Activated CD4-positive, alpha-beta T cell treated with anti-CD3 and anti-CD28 coated beads, Interleukin-2, amount 50 U/mL, for 1 hour (primary cell): ENCODE measurements at places on chromosomes 7 and 10.

DNA sequence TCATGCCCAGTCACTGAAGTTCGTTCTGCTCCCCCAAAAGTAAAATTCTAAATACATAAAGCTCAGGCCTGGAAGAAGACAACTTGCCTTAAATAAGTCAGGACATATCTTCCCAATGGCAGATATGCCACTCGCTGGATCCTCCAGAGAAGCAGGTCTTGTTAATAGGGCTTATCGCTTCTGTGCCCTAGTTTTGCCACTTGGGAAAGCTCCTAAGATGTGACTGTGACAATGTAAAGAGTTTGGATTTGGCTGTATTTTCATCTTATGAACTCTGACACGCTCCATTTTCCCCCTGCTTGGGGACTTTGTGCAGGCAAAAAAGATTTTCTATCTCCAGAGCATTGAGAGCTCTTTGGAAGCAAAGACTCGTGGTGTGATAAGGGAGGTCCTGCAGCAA is 279.9 kb downstream of the WDR11 start:
- no peak for DNase-seq

DNA sequence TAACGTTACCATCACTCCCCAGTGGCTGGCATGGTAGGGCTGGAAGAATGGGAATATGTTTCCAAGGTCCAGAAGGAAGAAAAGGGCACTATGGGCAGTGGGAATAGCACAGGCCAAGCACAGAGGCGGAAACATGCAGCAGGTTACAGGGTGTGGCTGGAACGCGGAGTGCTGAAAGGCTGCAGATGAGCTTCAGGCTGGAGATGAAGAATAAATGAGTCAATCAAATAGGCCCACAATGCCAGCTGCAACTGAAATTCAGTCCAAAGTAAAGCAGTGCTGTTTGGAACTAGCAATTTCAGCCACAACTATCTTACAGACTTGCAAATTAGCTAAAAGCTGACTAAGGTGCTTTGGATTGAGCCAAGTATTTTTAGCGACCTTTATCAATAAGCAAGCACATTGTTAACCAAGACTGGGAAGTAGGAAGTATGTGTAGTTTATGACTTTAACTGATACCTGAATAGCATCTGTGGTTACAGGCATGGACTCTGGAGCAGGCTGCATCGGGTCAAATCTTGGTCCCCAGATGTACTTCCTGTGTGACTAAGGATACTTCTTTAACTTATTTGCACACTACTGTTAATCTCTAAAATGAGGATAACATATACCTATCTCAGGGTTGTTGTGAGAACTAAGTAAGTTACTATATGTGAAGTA is 77.5 kb upstream of the CTTNBP2 start:
- DNase-seq, result no peak

DNA sequence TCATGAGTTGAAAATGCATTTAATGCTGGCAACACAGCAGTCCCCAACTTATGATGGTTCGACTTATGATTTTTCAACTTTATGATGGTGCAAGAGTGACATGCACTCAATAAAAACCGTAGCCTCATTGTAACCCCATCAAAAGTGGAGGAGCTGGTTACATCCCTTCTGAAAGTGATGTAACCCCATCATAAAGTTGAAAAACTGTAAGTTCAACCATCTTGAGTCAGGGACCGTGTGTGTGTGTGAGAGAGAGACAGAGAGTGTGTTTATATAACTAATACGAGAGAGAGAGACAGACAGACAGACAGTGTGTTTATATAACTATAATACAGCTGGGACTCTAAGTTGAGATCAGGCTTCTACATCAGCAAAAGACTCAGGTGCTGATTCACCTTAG is 21.0 kb downstream of the ANXA11 start:
- DNase-seq, result no peak

DNA sequence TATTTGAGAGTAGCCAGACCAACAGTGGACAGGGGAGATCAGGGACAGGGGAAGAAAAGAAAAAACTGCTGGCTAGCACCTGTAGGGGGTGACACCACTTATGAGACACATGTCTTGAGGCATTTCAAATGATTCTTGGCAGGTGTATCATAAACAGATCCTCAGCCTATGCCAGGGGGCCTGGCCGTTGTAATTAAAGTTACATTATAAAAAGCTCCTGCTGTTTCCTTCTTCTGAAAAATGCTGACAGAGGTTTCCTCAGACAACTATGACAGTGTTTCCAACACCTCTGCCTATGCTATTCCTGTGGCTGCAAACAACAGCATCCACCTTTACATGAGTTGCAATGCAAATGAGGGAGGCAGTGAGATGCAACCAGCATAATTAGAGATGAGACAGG is 281.0 kb upstream of the PTER start:
- DNase-seq, result no peak

- DNase-seq, result no peak
Measured at GRCh38 chr7:24769851-24770250, 12.6 kb upstream of the GSDME start.

GRCh38 chr7:135260930-135261721 is 27.5 kb downstream of the STRA8 start:
- no peak for DNase-seq

DNA sequence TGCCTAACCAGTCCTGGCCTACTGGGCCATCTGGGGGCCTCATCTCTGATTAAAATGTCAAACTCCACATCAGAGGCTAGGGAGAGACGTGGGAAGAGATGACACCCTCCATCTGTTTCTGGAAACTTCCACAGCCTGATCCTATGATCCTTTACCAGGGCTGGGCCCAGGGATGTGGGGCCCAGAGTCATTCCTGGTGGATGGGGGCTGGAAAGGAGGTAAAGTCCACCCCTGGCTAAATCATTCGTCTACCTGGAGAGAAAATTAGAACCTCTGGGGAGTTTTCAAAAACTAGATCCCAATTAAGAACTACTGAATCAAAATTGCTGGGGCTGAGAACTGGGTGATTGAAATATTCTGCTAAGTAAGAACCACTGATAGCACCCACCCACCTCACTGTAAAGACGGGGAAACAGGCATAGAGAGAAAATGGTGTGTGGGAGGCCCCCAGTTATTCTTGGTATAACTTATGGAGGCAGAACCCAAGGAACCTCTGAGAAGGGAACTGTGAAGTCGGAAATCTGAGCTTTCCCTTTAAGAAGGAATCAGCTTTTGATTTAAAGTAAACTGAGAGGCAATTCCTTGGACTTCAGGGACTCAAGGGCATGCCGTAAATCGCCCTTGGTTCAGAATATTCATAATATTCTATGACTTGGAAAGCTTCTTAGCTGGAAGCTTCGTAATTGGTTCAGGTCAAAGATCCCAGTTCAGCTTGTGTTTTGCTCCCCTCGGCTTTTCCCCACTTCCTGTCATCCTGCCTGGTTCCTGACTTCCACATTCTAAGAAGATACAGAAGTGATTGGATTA is 53.1 kb downstream of the PRKAG2 start:
- no peak for DNase-seq

DNA sequence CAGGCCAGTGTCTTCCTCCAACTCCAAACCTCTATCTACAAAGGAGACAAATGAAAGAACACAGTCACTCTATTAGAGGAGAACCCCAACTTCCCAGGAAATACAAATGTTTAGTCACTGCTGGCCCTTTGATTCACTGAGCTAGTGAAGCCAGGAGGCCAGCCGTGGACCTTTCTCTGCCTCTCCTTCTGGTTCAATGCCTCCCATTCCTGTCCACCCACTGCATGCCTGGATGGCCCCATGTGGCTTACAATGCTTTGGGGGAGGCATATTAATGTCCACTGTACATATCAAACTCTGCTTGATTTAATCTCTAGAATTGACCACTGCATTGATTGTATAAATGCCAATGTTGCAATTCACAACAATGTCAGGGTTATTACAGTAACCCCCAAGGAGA is 687.3 kb downstream of the KCNMA1 start:
- no peak for DNase-seq

DNA sequence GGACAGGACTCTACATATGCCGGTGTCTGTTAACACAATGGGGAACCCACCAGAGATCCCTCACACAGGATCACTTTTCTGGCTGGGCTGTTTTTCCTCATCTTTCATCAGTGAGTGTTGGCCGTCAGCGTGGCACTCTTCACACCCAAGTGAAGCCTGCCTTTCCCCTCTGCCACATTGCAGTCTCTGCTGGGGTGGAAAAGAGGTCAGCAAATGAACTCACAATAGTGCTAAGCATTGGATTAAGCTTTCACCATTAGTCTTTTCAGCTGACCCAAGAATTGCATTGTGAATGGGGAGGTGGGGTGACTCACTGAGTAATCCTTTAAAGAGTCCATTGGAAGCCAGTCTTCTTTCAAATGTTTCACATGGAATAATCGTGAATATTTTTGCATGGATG is 143.0 kb downstream of the KIAA1217 start:
- no peak for DNase-seq

DNA sequence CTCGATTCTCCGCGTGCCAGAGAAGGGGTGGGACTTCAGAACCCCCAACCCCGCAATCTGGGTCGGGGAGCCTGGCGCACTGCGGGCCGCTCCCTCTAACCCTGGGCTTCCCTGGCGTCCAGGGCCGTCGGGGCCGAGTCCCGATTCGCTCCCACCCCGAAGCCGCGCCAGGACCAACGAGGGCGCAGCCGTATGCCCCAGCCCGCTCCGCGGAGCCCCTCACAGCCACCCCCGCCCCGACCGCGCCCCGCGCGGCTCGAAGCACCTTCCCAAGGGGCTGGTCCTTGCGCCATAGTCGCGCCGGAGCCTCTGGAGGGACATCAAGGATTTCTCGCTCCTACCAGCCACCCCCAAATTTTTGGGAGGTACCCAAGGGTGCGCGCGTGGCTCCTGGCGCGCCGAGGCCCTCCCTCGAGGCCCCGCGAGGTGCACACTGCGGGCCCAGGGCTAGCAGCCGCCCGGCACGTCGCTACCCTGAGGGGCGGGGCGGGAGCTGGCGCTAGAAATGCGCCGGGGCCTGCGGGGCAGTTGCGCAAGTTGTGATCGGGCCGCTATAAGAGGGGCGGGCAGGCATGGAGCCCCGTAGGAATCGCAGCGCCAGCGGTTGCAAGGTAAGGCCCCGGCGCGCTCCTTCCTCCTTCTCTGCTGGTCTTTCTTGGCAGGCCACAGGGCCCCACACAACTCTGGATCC is at the start of gene LEP:
Gene LEP, plus strand, starts transcription at position 583 of the 691 bp plus-strand sequence. CDS start 10,741 bp downstream, outside the sequence.
- DNase-seq, result no peak

DNA sequence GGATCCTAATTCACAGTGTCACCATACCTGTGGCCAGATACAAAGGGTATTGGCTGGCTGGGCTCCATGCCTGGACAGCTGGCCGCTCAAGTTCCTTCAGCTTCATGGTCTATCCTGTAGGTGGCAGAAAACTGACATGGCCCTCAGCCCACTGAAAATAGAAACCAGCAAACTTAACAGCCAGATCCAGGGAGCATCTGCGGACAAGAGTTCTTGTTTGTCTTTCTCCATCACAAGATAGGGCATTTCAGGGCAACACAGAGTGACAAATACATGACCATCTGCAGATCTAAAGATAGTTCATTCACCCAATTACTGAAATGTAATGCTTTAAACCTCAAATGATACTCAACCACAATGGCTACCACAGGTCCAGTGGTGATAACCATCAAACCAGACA is 2.8 kb downstream of the SEC31B start:
- DNase-seq, result no peak

GRCh38 chr7:19798986-19799385 is 25.6 kb upstream of the TMEM196 start:
- no peak for DNase-seq

- no peak for DNase-seq
Measured at GRCh38 chr10:70620020-70620289, 17.4 kb upstream of the PRF1 start.

- DNase-seq, result no peak
Measured at GRCh38 chr10:72622271-72622670, 3.6 kb downstream of the MICU1 start.

DNA sequence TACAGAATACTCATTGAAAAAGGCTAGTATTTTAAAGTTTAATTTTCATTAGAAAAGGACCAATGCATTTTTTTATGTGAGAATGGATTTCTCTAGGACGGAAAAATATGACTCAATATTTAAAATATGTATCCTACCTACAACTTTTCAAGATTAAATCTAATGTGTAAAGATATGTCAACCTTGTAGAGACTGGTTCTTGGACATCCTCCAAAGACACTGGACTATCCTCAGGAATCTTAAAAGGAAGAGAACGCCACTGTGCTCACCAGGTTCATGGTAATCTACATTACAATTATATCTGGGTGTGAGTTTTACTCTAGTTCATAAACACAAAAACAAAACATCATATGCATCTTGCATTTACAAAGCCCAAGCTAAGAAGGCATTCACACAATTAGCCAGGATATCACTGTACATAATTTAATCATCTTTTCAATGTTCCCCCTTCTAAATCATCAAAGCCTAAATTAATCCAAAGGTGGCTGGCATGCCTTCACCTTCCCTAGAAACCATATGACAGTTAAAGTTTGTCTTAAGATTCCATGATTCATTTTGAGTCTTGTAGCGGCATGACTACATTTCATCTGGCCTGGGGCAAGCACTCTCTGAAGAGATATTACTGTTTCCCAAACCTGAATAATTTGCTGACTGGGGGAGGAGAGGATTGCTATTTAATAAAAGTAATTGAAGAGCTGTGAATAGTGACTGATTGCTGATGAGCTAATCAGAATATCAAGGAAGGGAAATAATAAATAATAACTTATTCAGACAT is 12.0 kb downstream of the SGCE start:
- no peak for DNase-seq

DNA sequence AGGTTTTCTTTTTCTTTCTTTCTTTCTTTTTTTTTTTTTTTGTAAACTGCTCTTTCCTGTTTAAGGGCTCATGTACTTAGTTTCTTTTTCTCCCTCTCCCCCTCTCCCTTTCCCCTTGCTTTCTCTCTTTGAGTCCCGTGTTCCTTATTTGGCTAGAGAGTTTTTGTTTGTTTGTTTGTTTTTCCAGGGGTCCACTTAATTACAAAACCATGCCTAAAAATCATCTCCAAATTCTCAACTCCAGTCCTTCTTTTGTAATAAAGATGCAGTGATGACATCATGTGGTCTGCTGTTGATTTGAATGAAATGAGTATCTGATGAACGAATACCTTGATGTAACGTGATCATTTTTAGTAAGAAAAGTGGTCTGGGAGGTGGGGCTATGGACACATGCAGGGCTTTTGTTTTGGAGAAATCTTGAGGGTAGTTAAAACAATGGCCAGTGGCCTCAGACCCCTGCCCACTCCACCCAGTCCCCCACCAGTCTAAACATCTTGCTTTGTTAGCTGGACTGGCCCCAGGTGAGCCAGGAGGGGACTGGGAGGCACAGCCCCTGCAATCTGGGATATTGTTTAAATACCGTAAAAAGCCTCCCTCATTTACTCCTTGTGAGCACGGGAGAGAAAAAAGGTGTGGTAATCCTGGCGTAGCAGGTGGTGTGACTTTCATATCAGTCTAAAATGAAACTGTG is 165.7 kb downstream of the LRMDA start:
- DNase-seq, result no peak

DNA sequence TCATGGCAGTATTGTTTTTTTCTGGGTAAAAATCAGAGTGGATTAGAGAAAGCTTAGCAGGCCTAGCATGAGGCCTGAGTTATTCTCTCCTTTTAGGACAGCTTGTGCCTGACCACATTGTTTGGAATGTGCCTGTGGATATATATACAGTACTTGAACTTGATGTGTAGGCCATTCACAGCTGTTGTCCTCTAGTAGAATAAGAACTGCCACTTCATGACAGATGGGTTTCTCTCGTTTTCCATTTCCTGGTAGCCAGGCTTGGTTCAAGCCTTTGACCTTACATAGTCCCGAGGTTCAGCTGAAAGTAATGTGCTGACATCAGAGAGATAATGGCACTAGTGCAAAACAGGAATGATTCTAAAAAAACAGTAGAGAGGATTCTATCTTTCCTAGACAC is 473.9 kb downstream of the AUTS2 start:
- no peak for DNase-seq
